Activated CD8-positive, alpha-beta T cell treated with anti-CD3 and anti-CD28 coated beads, Interleukin-2, amount 10 ng/mL, durations not matched to agents 7 days and 5 days (primary cell): ENCODE measurements at places on chromosomes 6 and 20.

DNA sequence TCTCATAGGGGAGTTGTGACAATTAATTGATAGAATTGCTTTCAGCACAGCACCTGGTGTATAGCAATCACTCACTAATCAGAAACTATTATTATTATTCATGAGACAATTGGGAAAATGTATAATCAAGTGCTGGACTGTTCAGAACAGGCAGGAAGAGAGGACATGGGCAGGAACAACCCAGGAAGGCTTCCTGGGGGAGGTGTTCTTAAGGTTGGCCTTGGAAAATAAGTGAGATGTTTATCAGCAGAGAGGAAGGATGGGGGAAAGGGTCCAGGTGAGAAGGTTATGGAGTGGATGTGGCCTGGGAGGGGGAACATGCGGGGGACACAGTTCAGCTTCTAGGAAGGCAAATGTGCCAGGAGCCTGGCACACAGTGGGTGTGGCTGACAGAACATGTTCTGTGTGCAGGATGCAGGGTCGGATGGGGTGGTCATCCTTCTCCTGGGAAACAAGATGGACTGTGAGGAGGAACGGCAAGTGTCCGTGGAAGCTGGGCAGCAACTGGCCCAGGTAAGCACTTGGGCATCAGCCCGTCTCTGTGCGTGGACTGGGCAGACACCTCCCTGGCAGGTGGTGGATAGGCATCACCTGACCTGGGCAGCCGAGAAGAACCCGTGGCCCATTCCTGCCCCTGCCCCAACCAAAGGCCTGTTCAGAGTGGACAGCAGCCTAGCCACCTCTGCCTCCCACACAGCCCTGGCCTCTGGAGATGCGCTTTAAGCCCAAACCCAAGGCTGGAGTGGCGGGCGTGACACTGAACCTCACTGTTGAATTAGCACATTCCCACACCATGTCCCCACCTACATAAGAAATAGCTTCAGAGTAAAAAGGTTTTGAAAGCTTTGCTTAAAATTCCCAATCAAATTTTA is 30.9 kb downstream of the RAB44 start:
- DNase-seq, result no peak

GRCh38 chr6:37145443-37145842 is 24.5 kb upstream of the PIM1 start:
- DNase-seq, result no peak

- DNase-seq, result no peak
Measured at GRCh38 chr20:18304618-18305017, 16.3 kb downstream of the ZNF133 start.

DNA sequence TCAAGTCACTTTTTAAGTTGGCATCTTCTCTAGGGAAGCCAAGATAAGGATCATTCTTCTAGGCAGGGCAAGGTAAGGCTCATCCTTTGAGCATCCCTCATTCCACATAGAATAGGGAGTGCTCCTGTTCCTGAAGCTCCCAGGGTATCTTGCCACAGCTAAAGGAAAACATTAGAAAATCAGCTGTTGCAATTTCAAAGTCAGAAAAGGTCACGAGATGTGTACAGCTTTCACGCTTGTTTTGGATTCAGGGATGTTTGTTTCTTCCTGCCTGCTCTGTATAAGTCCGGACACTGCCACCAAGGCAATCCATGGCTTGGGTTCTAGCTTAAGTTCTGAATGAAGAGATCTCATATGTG is 153.2 kb downstream of the SH3BGRL2 start:
- no peak for DNase-seq

DNA sequence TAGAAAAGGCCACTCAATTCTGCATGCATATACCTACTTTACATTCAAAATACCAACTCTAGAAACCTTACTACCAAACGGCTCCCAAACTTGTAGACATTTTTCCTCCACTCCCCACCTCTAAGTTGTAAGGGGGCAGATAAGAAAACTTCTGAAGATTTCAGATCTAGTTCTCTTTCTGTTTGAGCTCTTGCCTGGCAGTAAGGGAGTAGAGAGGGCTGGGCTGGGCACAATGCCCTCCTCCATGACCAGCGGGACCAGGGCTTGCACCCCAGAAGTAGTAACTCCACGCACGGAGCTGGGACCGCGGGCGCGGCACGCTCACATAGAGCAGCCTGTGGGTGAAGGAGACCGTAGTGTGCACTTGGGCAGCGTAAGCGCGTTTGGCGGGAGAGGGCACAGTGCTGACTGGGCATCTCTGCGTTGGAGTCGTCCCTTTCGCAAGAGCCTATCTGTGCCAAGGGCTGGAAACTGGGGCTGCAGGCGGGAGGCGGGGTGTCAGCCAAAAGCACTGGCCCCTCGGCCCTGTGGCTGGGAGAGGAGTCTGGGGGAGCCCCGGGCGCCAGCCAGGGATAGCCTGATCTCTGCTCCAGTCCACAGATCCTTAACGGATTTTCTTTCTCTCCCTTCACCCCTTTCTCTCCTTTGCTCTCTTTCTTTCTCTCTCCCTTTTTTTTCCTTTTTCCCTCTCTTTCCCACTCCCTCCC is 32.4 kb downstream of the PHACTR1 start:
- no peak for DNase-seq

DNA sequence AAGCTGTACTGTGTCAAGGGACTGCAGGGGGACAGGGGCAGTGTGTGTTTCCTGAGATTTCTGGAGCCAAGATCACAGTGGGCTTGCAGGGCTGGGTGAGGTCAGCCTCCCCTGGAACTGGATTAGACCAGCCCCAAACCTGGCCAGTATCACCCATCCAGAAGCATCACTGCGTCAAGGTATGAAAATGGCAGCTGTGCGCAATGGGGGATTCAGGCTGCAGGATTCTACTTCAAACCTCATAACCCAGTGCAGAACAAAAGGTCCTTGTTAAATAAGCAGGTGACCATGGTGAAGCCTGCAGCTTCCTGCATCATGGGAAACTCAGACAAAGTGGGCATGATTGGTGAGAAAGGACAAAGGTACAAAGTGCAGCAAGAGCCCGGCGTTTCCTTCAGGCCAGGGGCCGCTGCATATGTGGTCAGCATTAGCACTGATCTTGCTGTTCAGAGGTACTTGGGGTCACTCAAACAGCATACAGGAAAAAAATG is 33.4 kb downstream of the TRAF3IP2 start:
- no peak for DNase-seq

- no peak for DNase-seq
Measured at GRCh38 chr20:40915756-40916155, 112.9 kb upstream of the TOP1 start.

DNA sequence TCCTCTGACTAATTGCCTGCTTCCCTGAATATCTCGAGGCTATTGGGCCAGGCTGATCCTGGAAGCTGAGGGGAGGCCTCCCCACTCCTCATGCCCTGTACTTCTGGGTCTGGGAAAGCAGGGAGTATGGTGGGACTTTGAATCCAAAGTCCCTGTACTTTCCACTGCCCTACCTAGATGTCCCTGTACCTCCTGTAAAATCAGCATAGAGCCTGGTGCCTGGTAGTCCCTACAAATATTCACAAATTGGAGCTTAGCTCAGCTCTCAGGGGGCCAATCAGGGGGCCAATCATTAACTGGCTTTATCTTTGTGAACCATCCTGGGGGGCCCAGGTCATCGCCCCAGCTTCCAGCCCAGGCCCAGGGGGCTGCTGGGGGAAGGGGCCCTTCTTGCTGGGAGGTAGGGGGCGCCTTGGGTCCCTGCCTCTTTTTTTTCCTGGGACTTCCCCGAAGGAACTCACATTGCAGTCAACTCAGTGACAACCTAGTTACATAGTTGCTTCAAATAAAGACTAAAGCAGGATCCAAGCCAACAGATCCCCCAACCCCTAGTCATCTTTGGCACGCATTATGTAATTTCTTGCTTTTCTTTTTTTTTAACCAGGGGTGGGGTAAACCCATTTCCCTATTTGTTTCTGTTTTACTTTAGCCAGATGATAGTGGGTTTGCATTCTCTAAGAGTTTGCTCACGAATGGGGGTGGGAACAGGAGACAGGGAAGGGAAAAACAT is 6.9 kb upstream of the VEGFA start:
- DNase-seq, result no peak

DNA sequence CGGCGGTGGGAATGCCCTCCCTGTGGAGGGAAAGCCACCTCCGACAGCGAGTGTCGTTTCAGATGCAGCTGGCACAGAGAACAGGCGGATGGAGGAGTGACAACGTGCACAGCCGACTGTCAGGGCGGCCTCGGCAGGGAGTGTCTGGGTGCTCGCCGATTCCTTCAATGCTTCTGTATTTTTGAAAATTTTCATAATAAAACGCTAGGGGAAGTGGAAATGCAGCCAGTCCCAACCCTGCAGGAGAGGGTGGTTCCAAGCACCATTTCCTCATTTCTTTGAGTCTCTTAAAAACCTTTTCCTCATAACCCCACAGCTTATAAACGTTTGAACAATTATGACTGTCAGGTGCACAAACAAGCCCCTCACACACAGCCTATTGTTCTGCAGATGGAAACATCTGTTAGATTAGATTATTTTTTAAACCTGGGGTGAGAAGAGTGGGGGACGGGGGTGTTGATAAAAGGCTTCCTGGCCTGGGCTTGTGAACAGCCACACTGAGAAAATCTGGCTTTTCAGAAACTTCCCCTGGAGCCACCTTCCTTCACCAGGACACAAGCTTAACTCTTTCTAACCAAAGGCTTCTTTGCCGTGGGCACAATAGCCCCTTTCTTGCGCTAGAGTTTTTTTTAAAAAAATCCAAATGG is 228.9 kb downstream of the ANKRD60 start:
- no peak for DNase-seq

DNA sequence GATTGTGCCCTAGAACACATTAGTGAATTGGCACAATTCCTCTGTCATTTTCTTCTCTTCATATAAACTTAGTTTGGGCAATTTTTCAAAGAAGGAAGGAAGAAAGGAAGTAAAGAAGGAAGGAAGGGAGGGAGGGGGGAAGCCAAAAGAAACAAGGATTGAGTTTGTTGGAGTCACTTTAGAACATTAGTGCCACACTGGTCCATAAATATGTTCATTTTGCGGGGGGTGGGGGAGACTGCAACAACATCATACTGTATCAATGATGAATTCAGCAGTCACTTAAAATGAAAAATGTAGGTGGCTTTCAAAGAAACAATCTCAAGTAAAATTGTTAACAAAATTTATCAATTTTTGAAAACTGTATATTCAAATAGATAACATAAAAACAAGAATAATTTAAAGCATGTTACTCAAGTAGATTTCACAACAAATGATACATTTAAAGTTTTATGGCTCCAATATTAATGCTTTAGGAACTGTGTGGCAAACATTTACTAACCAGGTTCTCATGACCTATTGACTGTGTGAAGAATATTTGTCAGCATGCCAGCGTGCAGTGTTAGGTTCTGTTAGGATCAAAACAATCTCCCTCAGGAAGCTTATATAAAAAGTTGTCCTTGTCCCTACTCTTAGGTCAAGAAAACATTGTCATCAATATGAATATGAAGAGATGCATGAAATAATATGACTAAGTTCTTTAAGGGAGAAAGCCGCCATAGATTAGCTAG is 208.1 kb upstream of the AGPAT4 start:
- DNase-seq, result no peak

DNA sequence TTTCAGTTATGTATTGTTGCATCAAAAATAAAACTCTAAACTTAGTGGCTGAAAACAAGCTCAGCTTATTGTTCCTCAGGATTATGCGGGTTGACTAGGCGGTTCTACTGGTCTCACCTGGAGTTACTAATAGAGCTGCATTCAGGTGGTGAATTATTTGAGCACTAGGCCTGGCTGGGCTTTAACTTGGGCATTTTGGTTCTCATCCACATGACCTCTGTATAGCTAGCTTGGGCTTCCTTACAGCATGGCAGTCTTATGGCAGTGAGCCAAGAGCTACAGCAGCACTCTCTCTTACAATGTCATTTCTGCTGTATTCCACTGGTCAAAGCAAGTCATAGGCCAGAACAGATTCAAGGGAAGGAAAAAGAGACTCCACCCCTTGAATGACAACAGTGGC is 1.6 kb downstream of the PGBD1 start:
- DNase-seq, result no peak

- DNase-seq, result no peak
Measured at GRCh38 chr6:30777155-30777485, 32.8 kb upstream of the IER3 start.

DNA sequence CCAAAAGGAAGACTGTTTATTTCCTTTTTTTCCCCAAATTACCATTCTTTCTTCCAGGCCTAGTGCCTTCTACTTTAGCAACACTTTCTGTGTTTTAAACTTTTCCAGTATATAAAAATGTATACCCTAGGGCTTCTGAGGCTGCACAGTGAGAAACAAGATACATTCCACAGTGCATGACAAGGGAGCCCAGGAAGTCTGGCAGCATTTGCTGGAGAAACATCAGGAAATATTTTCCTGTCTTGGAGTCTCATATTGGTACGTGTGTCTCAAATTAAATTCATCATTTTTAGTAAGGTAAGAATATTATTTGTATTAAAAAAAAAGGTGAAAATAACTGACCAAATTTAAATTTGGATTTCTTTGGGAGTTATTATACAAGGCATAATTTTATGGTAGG is 662.6 kb downstream of the RFPL4B start:
- no peak for DNase-seq

GRCh38 chr6:167442796-167443680 is 118.2 kb downstream of the TTLL2 start:
- no peak for DNase-seq

- DNase-seq, result no peak
Measured at GRCh38 chr20:5531318-5532081, 214.7 kb upstream of the PROKR2 start.

DNA sequence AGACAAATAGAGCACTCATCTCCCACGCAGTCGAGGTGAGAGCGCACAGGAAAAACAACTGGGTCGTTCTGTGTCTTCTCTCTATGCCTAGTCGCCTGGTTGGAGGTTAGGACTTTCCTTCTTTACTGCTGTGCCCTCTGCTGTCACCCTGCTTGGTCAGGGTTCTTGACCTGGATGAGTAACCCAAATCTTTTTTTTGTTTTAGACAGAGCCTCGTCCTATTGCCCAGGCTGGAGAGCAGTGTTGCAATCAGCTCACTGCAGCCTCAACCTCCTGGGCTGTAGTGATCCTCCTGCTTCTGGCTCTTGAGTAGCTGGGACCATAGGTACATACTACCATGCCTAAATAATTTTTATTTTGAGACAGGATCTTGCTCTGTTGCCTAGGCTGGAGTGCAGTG is 24.5 kb downstream of the PRPF6 start:
- no peak for DNase-seq

- DNase-seq, result peak; percentile 31
Measured at GRCh38 chr6:117481278-117481925, 1.1 kb upstream of the DCBLD1 start.

- DNase-seq, result no peak
Measured at GRCh38 chr6:119894811-119895210, 545.2 kb upstream of the MAN1A1 start.

DNA sequence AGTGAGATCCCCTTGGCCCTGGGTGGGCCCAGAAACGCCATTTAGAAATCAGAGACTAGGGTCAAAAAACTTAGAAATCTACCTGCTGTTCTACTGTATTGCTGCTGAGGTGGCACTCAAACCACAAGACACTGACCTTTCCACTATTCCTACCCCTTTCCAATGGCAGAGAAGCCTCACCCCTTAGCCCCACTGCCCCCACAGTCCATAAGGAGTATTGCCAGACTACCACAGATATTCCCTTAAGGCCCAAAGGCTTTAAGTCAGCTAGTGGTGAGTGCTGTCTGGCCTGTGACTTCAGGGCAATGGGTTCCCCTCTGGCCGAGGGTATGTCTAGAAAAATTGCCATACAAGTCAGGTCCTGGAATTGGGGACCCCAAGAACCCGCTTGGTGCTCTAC is 656.1 kb downstream of the COL12A1 start:
- DNase-seq, result no peak

- DNase-seq, result peak; percentile 38
Measured at GRCh38 chr6:6758915-6759654, 170.6 kb downstream of the LY86 start.

GRCh38 chr20:4898282-4899244 is 102.7 kb downstream of the SLC23A2 start:
- no peak for DNase-seq
